Hematopoietic multipotent progenitor cell treated with erythropoietin and hydrocortisone succinate and interleukin-3 and kit ligand, for 6 days (in vitro differentiated cells): ENCODE measurements at places on chromosomes 16 and 17.
A peak's percentile ranks its signal among the peaks of the same experiment; 100 is the strongest.

GRCh38 chr17:39627712-39628516, 1.2 kb downstream of the PPP1R1B start:
- no peak for DNase-seq

DNA sequence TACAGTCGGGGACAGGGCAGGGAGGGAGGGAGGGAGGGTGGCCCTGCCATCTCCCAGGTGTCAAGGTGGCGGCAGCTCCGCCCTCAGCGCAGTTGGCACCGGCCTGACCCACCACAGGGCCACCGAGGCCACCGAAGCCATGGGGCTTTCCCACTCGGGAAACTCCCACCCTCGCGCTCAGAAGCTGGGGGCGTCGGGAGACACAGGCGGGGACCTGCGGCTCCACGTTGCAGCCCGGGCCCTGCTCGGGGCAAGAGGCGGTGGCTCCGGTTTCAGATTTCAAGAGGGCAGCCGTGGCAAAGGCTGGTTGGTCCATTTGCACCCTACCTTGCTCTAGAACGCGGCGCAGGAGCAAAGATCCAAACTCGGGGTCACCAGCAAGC, 544 bp downstream of the CYB561 start:
- DNase-seq, result no peak

GRCh38 chr16:77812856-77813500, 24.6 kb downstream of the VAT1L start:
- no peak for DNase-seq

GRCh38 chr16:80563066-80563465, 22.3 kb downstream of the DYNLRB2 start:
- DNase-seq, result no peak

DNA sequence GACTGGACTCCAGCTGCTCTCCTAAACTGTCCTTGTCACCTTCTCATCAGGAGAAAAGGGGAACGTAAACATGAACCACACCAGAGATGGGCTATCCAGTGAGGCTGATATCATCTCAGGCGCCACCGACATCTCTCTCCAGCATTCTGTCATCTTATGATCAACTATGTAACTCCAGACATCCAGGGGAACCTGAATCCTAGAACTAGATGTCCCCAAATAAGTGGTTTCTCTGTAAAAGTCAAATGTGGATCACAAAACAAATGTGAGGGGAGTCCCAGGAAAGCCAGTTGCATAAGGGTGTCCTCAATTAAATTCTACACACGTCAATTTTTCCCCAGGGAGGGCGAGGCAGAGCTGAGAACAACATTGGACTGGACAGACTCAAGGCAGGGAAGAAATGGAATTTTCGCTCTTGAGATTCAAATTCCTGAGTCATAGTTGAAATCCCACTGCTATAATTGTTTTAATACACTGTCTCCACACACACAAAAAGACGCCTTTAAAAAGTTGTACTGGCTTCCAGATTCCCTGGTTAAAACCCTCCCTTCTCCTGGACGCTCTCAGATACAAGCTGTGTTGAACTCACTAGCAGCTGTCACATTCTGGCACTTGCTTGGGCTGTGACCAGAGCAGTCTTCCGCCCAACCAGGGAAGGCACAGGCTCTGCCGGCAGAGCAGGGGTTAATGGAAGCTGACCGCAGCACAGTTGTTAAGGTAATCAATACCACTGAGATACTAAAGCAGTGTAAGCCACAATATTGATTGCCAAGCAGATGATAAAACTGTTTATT, 62.6 kb downstream of the ZFHX3 start:
- no peak for DNase-seq

- DNase-seq, result peak; percentile 71
Observed at GRCh38 chr16:75593825-75594820, 27.9 kb downstream of the GABARAPL2 start.

GRCh38 chr17:71378036-71378435, 742.8 kb upstream of the SOX9 start:
- DNase-seq, result no peak

GRCh38 chr17:34683390-34683789, 104.0 kb downstream of the TMEM132E start:
- DNase-seq, result no peak

GRCh38 chr17:82178499-82179261, 34.0 kb downstream of the CCDC57 start:
- no peak for DNase-seq

GRCh38 chr17:81097943-81098308, 63.0 kb downstream of the BAIAP2 start:
- no peak for DNase-seq

- DNase-seq, result peak; percentile 98
Observed at GRCh38 chr17:7281074-7281952, at the start of gene SLC2A4. SLC2A4 (plus strand) TSS chr17:7281718; CDS start chr17:7281935, 217 bp downstream.

- DNase-seq, result no peak
Observed at GRCh38 chr16:28093385-28093725, 29.8 kb upstream of the GSG1L start.

DNA sequence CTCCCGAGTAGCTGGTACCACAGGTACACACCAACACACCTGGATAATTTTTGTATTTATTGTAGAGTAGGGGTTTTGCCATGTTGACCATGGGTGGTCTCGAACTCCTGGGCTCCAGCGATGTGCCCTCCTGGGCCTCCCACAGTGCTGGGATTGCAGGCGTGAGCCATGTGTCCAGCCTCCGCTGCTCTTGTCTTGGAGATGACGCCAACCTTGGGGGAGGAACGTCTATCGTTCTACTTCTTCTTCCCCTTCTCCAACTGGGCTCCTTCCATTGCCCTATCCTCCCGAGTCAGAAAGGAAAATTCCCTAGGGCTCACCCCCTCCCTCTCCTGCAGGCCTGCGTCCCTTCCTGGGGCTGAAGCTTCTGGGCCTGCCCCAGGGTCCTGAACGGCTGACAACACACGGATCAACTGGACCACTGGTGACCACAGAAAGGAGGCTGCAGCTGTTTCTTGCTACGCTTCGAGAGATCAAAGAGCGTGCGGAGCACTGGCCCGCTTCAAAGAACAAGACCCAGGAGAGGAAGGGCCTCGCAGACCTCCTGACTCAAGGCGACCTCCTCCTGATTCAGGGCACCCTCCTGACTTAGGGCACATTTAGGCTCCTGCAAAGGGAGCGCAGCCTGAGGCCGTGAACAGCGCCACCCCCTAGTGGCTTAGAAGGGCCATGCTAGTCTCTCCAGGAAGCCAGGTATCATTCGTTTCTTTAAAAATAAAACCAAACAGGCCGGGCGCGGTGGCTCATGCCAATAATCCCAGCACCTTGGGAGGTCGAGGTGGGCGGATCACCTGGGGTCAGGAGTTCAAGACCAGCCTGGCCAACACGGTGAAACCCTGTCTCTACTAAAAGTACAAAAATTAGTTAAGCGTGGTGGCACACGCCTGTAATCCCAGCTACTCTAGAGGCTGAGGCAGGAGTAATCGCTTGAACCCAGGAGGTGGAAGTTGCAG, 48.5 kb upstream of the HELZ start:
- DNase-seq, result peak; percentile 86

GRCh38 chr17:73096211-73096610, 3.7 kb upstream of the SLC39A11 start:
- no peak for DNase-seq

DNA sequence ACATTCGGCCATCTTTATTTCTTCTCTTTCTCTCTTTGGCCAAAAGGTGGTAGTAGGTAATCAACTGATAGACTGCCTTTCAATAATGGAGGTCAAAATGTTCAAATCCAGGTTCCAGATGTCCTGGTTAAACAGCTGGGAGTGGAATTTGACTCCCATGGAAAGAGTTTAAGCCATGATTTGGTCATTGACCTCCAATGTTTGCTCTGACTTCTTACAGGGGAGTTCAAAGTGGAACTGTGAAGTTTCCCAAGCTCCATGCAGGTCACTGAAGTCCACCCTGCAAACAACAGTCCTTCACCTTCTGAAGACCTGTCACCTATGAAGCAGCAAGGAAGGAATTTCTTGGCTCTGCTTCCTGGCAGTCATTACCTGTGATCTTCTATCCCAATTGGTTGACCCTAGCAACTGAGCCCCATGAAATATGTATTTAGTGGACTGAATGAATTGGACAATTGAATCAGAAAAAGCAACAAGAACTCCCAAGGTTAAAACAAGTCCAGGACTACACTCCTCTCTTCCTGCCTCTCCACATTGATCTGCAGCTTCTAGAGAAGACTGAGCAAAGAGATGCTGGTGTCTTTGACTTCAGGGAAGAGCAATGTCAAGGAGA, 28.0 kb upstream of the SOX9 start:
- no peak for DNase-seq

DNA sequence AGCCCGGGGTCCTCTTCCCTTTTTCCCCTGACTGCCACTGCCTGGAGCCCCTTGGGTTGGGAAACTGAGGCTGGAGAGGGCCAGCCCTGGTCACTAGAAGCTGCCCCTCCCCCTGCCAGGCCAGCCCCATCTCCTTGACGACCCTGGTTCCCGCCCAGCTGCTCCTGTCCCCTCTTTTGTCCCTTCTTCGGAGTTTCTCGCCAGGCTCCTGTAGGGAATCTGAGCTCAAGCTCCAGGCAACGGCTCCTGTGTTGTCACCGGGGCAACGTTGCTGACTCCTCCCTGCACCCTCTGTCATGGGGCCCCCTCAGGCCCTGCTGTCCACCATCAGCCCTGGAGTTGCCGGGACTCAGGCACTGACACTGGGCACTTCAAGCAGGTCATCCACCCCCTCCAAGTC, 5.7 kb downstream of the LLGL1 start:
- no peak for DNase-seq

DNA sequence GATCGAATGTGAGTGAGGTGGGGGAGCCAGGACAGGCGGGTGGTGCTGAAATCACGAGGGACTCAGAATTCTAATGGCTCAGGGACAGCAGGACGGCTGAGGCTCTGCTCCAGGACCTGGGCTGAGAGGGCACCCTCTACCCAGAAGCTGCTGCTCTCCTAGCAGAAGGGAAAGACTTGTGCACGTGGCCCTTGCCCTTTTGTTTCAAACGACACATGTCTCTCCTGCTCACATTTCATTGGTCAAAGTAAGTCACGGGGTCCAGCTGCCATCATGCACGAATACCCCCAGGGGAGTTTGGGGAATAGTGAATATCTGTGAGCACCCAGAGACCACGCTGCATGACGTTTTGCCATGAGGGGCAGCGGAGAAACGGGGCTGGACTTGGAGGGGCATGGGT, 73.2 kb downstream of the RTN4RL1 start:
- DNase-seq, result no peak

DNA sequence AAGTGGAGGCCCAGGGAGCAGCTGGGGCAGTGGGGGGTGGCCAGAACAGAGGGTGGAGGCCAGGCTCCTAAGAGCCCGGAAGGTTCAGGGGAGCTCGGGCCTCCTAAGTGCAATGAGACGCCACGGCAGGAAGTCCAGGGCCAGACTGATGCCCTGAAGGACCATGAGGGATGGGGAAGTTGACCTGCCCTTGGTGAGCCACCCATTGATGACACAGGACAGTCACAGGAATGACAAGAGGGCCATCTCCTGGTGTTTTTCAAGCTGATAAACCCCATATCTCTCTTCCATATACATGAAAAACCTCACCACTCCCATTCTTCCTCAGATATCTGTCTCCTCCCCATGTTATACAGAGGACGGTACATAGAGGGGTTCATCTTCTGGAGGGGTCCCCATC, 5.8 kb upstream of the MRPL58 start:
- DNase-seq, result peak; percentile 69

- DNase-seq, result no peak
Observed at GRCh38 chr16:30359871-30360170, 4.7 kb upstream of the CD2BP2 start.

DNA sequence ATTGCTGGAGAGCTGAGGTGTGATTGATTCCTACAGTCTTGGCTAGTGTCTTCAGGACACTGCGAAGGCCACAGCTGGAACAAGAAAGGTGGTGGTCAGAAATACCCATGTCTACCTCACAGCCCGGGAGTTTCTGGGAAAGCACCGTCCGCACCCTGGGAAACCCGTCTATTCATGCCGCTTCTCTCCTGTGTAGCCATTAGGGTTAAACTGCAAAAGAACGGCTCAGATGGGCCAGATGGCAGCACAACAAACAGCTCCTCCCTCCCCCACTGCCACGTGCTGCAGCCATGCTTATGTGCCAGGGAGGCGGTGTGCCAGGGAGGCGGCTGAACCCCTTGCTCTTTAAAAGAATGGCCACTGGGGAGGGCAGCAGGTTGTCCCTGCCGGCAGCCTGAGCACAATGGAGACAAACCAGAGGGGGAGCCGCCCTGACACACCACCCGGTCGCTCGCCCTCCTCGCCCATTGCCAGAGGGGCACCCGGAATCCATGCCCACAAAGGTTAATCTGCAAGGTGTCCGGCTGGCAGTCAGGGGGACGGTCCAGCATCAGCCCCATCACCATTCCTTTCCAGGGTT, 65.2 kb downstream of the CYTH1 start:
- DNase-seq, result no peak

DNA sequence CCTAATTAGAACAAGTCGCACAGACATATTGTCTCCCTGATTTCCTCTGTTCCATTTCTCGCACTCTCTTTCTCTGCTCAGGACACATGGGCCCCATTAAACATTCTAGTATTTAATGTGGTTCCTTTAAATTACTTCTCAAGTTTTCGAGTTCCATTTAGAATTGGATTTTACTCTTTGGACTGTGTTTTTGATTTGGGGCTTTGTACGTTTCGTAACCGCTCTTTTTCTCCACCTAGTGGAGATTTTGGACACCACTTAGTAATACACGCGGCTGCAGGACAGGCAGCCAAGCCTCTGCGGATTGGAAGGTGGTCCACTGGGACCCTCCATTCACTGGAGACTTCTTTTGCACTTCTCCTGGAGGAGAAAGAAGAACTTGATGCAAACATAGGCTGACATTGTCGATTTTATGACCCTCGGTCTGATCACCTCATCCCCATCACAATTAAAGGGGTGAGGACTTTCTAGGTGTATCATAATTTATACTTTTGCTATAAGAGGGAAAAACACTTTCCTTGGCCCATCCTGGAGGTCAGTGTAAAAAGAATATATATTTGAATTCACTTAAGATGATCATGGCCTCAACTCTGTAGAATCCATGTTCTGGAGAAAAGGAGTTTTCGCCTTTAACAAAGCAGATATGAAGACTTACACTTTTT, 85.7 kb downstream of the NOG start:
- DNase-seq, result peak; percentile 57

DNA sequence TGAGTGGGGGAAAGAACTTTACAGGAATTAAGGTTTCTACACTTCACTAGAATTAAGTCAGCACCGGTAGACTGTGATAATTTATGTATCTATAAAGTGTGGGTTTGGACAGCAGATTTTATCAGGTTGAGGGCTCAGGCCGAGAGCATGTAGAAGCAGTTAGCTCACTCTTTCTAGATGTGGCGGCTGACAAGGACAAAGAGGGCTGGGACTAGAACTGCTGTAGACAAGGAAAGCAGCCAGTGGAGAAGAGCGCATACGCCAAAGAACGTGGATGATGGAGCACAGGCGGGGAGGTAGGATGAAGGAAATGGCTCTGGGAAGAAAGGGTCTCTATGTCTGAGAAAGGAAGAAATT, 504 bp upstream of the GOSR1 start:
- DNase-seq, result peak; percentile 77
